ENCODE measurements at places on chromosomes 11 and 22.
A peak's percentile ranks its signal among the peaks of the same experiment; 100 is the strongest.

DNA sequence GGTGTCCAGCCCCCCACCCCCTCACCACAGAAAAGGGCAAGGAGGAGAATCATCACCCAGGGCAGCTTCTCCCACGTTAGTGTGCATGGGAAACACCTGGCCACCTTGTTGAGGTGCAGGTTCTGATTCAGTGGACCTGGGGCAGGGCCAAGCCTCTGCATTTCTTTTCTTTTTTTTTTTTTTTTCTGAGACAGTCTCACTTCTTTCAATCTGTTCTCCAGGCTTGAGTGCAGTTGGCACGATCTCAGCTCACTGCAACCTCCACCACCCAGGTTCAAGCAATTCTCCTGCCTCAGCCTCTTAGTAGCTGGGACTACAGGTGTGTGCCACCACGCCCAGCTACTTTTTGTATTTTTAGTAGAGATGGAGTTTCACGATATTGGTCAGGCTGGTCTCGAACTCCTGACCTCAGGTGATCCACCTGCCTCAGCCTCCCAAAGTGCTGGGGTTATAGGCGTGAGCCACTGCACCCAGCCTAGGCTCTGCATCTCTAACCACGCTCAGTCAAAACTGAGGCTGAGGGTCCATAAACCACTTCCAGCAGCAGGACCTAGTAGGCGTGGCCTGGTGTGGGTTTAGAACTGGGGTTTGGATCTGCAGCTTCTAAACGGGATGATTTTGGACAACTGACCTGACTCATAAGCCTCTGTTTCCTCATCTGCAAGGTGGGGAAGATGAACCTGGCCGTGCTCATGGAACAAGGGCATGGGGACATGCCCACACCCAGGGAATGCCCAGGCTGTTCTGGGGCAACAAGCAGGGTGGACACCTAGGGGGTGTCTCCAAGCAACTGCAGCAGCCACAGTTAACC is 734 bp downstream of the ZP1 start:
- no peak for DNase-seq

- no peak for DNase-seq
Observed at GRCh38 chr11:121138259-121138658, 37.2 kb downstream of the TECTA start.

GRCh38 chr11:589798-590197 is 13.5 kb downstream of the PHRF1 start:
- DNase-seq = no peak

- DNase-seq = no peak
Observed at GRCh38 chr11:57205041-57205641, 23.4 kb downstream of the LRRC55 start.

GRCh38 chr11:112499153-112499880 is 238.7 kb upstream of the PLET1 start:
- no peak for DNase-seq

GRCh38 chr11:115709297-115709696 is 205.1 kb upstream of the CADM1 start:
- DNase-seq = no peak

DNA sequence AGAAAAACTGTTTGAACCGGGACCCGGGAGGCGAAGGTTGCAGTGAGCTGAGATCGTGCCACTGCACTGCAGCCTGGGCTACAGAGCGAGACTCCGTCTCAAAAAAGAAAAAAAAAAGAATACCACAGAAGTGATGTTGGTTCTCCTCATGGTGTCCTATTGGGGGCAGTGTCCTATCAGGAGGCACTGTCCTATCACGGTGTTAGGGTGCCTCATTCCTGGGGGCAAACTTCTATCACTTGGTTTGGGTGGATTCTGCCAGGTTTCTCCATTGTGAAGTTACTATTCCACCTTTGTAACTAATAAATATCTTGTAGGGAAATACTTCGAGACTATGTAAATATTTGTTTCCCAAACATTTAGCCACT is 19.6 kb downstream of the PRR14L start:
- no peak for DNase-seq

DNA sequence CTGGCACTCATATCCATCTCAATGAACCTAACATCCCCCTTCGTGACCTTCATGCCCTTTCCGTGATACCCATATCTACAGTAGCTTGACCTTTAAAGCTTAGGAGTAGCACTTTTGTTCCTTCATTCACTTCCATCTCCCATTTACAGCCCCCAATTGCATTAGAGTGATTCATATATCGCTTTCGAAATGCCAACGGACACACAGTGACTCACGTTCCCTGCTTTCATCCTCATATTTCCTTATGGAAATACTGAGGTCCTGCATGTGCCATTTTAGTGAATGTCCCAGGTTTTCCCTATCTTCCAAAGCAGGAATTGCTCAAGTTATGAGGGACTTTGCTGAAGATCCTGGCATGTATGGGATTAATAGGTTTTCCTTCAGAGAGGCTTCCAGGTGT is 44.3 kb upstream of the CEP126 start:
- DNase-seq = no peak

DNA sequence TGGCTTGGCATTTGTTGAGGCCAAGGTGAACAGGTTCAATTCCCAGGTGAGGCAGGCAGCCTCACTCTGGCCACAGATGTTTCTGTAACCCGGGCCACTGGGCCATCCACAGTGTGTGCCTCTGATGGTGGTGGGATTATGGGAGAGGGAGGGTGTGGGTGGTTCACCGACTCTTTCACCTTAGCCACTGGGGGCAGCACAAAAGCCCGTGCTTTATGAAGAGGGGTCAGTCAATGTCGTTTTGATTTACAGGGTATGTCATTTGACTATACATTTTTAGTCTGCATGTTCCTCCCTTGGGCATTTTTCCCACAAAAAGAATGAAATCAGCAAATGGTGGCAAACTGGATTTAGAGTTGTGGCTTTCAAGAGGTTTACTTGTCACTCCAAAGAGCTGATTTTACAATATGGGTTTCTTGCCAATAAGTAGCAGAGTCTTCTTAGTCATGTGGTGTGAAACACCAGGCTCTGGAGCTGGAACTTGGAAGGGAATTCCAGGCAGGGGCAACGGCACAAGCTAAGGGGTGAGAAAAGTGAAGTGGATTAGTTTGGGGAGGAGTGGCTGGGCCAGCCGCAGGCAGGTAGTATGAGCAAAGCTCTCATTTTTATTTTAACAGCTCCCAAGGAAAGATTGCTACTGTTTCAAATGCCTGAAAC is 217.8 kb upstream of the ZBED5 start:
- no peak for DNase-seq

- DNase-seq = no peak
Observed at GRCh38 chr11:105780781-105781525, 171.1 kb downstream of the GRIA4 start.

GRCh38 chr11:67299471-67300191 is 3.7 kb upstream of the SSH3 start:
- no peak for DNase-seq

- no peak for DNase-seq
Observed at GRCh38 chr11:100576718-100577021, 110.4 kb upstream of the ARHGAP42 start.

GRCh38 chr11:67045314-67045713 is 11.3 kb upstream of the RHOD start:
- DNase-seq = no peak

GRCh38 chr22:44411226-44412135 is 86.6 kb downstream of the RTL6 start:
- DNase-seq = no peak

GRCh38 chr11:66868726-66869566 is 12.1 kb downstream of the LRFN4 start:
- peak; percentile 54 for DNase-seq

GRCh38 chr22:30249049-30250038 is 2.8 kb upstream of the LIF start:
- no peak for DNase-seq

GRCh38 chr11:99513368-99513767 is 492.6 kb downstream of the CNTN5 start:
- DNase-seq = no peak

GRCh38 chr11:57598831-57599155 is 1.3 kb downstream of the SERPING1 start:
- DNase-seq = no peak

GRCh38 chr11:69468911-69469885 is 12.3 kb upstream of the LINC01488 start:
- no peak for DNase-seq

DNA sequence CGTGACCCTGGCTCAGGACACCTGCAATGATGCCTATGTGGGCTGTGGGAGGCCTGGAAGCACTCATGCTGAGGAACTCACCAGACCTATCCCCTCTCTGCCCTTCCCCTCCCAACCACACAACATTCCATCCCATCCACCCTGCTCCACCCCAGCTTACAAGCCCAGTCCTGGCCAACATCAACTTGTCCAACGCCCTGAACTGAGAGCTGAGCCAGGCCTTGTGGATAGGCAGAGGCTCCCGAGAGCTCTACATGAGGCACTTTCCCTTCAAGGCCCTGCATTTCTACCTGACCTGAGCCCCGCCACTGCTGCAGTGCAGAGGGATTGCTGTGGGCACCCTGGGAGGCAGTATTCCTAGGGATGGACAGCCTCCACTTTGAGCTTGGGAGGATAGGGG is 112.4 kb downstream of the PDE2A start:
- DNase-seq = no peak

- DNase-seq = no peak
Observed at GRCh38 chr22:18022876-18023275, 1.5 kb downstream of the MICAL3 start.

DNA sequence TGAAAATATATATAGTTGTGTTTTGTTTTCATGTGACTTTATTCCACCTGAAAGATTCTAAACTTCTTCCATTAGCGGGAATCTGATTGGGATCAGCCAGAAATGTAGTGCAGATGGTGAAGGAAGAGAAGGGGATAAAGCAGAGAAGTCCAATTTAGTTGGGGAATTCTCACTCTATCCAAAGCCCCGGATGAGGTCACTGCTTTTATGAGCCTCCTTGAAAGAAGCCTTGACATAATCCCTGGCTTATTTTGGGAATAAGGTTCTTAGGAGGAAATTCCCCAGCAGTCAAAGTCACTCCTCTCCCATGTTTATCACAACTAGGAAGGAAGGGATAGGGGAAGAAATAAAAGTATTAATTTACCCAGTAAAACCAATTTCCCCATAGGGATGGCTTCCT is 41.1 kb downstream of the OSBP start:
- DNase-seq = no peak

DNA sequence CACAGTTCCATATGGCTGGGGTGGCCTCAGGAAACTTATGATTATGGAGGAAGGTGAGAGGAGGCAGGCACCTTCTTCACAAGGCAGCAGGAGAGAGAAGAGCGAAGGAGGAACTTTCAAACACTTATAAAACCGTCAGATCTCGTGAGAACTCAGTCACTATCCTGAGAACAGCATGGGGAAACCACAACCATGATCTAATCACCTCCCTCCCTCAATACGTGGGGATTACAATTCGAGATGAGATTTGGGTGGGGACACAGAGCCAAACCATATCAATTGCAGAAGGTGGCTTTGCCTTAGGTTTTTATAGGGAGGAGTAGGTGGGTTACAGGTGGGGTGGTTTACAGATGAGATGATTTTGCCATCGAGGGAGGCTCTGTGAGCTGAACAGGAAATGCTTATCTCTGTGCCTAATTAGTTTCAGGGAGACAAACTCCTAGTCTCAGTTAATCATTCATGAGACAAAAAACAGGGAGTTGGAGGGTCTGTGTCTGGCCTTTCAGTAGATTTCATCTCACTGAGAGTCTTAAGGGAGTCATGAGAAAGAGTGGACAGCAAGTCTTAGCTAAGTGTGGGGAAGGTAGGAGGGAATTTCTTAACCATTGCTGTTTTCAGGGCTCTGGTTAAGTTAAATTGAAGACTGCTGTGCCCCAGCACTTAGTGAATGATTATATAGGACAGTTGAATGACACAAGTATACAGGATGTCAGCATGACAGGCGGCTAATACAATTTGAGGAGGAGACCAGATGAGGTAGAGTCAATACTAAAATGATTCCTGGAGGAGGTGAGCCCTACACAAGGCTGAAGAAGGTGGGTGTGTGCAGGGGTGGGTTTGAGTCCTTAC is 47.7 kb downstream of the CWC15 start:
- DNase-seq = no peak

DNA sequence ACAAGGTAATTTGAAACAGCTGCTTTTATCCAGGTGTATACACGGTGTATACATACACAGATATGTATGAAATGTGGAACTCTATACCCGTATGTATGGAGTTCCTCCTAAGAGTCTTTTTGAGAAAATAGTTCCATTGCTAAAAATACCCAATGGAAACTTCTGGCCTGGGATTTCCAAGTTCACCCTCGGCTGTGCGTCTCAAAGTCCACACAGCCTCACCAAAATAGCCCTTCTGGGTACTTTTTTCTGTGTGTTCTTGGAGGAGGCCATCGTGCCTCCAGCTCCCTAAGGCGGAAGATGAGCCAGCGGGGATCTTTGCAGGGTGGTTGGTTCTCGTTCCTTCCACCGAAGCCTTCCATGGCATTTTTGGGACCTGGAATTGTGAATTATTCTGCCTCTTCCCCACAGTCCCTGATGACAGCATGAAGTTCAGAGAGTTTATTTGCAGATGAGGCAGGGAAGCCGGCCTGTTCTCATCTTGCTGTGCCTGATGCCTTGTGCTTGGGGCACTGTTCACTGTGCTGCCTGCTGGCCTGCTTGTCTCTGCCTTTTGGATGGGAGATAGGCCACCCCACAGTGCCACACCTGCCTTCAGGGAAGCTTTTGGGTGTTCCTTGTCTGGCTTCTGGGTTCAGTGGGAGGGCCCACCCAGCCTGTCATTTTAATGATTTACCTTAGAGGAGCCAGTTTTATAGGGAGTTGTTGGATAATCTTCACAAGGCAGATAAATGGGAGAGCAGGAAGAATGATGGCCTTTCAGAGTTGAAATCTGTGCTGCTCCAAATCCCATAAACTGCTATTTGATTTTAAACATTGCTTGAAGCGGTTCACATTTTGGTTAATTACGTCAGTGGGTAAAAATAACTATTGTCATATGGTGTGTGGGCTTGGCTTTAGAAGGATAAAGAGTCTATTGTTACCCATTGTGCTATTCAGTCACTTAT is 112.7 kb upstream of the OR4B1 start:
- DNase-seq = no peak

DNA sequence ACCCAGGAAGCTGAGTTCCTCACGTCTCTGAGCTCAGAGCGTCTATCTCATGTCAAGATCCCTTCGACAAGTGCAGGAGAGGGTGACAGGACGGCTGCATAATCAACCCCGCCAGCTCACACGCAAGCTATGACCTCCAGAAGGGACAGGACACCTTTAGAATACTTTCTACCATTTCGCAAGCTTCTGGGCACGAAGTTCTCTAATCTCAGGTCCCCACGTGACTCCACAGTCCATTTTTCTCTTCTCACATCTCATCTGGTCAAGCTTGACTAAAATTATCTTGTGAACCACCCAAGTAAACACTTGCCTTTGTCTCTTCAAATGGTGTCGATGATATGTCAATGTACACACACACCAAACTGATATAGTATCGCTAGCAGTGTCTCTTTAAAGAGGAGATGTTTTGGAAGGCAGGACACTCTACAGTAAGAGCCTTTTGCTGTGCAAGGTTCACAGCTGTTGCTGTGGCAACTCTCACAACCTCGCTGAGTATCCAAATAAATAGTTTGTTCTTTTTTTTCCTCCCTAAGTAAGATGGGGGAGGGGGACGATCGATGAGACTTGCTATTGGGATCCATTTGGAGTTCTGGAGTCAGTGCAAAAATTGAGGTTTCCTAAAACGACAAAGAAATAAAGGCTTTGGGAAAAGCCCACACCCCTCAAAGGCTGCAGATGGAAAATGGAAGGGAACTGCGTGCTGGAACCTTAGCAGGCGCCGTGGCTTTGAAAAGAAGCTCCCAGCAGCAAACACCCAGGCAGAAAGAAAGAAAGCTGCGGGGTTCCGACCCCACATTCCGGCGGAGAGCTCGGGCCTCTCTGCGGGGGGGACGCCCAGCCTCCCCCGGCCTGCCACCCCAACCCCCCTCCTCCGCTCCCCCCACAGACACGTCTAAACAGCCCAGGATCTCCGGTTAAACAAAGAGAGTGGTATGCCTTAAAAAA is 215.4 kb upstream of the UBASH3B start:
- no peak for DNase-seq

- no peak for DNase-seq
Observed at GRCh38 chr11:3833449-3833848, 7.3 kb downstream of the RHOG start.
